T-helper 17 cell (primary cell): ENCODE measurements at places on chromosomes 13 and 19. TPM values are rescaled to one million over a fixed set of nuclear protein-coding genes. Genes with fewer than 3 reads are reported as not detected.

The TNNI3 gene
- total RNA-seq: not detected

The LGALS4 gene
- 1.7 TPM for total RNA-seq

The NTF4 gene
- total RNA-seq: not detected

The MBD3L2 gene
- not detected for total RNA-seq

The DLL3 gene
- total RNA-seq: not detected

The SLITRK6 gene
- total RNA-seq: not detected

The SELENOV gene
- total RNA-seq: not detected

DNA sequence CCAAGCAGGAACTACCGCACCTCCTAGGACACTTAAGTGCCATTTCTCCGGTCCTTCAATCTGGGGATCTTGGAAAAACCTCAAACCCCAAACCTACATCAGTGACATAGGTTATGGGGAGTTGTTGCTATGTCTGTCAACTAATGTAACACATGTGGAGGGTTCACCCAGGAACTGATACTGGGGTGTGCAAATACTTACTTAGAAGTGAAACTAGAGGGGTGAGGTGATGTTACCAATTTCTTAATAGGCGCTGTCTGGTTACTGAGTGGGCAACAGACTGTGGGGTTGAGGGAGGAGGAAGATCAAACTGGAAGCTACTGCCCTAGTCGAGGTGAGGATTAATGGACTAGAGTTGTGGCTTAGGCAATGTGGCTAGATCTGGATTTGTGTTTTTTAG, 1.9 kb downstream of the ZNF586 start:
- no peak for DNase-seq

- no peak for DNase-seq
Observed at GRCh38 chr19:29800100-29800825, 11.5 kb upstream of the CCNE1 start.

DNA sequence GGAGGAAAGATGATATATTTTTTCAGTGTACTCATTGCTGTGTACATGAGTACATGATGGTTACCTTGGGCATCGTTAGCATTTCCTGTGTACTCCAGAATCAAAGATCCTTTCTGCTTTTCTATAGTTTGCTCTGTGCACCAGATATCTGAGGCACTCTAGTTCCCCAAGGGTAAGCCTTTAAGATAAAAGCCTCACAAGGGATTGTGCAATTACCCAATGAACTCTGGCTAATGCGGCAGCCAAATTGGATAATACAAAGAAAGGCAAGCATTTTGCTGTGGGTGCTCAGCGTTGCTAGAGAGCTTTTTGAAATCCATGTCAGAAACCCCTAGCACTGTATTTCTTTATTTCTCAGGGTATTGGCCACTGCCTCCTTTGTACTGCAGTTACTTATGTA, 2.9 kb downstream of the CYSLTR2 start:
- DNase-seq: no peak

DNA sequence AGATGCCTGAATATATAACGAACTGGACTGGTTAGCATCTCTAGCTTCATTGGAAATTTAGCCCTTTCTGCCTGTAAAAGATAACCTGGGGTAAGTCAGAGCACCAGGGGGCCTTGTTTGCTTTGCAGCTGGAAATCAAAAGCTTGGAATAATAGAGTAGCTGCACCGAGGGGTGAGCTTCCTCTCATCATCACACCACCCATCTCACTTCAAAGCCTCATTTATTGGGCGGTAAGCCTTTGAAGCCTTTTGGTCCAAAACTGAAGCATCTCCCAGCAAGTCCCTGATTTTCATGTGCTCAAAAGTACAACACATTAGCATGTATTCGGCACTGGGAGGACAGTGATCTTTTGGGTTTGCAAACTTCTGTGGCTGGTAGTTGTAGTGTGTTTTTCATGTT, 405.1 kb downstream of the FOXO1 start:
- no peak for DNase-seq

DNA sequence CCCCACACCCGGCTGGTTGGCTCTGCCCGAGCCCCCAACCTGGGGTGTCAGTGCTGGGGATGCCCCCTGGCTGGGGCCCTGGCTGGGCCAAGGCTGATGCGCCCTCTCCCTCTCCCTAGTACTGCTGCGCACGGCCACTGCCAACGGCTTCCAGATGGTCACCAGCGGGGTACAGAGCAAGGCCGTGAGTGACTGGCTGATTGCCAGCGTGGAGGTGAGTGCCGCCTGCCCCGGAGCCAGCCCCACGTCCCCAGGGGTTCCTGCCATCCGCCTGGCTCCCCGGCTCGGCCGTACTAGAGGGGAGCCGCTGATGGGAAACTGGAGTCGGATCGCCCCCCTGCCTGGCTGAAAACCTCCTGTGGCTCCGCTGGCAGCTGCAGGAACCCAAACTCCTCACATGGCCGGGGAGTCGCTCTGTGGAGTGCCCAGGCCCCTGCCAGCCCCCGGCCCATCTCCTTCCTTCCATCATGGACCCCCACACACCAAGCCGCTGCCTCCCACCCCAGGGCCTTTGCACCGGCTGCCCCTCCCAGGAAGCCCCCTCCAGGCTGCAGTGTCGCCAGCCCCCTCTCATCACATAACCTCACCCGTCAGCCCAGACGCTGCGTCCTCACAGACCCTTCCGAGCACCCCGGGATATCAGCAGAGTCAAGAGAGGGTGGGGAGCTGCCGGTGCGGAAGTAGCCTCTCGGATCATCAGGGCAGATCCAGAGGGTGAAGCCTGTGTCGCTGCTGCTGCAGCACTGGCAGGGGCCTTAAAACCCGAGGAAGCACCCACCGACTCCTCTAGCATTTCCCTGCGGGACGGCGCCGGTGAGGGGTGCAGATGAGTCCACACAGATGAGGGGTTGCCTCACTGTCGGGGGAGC, 10.6 kb downstream of the NCLN start:
- no peak for DNase-seq

GRCh38 chr13:42361701-42362100, 89.7 kb downstream of the AKAP11 start:
- no peak for DNase-seq

DNA sequence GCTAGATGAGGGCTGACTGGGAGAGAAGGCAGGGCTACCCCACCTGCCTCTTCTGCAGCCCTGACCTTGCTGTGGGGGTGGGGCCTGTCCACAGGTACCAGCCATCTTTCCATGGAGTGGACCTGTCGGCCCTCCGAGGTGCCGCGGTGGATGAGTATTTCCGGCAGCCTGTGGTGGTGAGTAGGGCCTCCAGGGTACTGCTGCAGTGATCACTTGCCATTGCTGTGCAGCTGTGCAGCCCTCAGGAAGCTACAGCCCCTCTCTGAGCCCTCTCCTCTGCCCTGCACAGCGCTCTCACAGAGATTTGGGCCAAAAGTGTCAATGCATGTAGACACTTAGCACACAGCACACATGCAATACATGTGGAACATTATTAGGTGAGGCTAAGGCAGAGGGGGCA, 11.8 kb downstream of the YIPF2 start:
- no peak for DNase-seq

GRCh38 chr19:50728084-50728737, 5.0 kb downstream of the CLEC11A start:
- no peak for DNase-seq

DNA sequence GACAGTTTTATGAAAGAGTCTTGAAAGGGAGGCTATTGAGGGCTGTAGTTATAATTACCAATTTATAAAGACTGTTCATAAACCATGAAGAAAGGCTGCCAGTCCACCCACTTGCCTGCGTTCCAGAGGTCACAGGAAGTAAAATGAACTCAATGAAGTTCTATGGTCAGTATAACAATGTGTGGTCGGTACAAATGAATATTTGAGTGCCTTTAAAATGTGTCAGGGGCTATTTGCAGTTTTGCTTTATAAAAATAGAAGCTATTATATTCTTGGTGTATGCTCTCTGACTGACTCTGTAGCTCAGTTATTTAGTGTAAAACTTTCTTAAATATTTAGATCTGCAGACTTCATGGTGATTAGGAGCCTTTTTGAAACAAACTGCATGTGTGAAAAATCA, 47.0 kb downstream of the ESD start:
- no peak for DNase-seq

DNA sequence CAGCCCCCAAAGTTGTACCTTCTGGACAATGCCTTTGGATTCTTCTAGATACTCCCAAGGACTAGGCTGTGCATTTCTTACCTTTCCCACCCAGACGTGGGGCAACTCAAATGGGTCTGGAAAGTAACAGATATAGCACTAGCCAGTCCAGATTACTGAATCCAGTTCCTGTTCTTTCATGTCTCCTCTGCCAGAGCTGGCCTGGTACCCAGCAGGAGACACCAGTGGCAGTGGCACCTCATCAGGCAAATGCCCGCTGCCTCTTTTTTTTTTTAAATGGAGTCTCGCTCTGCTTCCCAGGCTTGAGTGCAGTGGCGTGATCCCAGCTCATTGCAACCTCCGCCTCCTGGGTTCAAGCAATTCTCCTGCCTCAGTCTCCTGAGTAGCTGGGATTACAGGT, 43.2 kb downstream of the N4BP2L2 start:
- DNase-seq: no peak

DNA sequence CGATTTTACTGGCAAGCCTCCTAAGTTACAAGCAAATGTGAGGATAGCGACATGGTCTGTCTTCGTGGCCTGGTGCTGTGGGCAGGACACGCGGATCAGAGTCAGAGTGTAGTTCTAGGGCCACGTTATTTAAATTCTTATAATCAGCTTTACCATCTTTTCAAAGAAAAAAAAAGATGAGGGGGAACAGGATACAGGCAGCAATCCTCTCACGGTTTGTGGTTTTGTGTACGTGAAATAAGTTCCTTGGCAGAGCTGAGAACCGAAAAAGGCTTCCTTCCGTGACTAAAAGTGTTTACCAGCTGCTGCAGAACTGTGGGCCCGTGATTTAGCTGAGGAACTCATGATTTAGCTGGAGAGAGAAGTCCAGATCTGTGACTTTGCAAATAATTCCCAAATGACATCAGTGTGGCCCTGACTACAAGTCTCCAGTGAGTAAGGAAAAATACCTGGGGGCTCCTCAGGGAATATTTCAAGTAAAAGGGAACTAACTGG, 27.2 kb downstream of the RCBTB2 start:
- DNase-seq: no peak

- no peak for DNase-seq
Observed at GRCh38 chr19:24069905-24070657, 16.9 kb upstream of the ZNF254 start.

DNA sequence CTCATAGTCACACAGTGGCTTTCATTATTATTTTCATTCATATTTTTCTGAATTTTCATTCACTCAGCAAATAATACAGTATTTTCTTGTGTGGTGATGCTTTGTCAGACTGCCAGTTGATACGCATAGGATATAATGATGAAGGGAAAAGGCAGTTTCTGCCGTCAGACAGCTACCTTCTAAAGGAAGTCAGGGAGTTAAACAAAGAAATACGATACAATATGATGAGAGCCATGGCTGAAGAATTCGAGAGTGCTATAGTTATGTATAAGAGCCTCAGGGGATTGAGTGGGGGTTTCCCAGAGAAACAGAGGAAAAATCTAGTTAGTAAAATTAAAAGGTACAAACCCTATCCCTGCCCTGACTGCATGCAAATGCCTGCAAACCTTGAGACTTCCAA, 479.1 kb downstream of the OLFM4 start:
- no peak for DNase-seq

GRCh38 chr13:98273824-98274742, 97.0 kb upstream of the RNF113B start:
- DNase-seq: no peak

GRCh38 chr19:34273121-34273520, 18.8 kb downstream of the GARRE1 start:
- no peak for DNase-seq

GRCh38 chr13:20035130-20035529, 76.6 kb downstream of the ZMYM2 start:
- no peak for DNase-seq

- no peak for DNase-seq
Observed at GRCh38 chr19:49431330-49431749, 6.2 kb downstream of the GFY start.

DNA sequence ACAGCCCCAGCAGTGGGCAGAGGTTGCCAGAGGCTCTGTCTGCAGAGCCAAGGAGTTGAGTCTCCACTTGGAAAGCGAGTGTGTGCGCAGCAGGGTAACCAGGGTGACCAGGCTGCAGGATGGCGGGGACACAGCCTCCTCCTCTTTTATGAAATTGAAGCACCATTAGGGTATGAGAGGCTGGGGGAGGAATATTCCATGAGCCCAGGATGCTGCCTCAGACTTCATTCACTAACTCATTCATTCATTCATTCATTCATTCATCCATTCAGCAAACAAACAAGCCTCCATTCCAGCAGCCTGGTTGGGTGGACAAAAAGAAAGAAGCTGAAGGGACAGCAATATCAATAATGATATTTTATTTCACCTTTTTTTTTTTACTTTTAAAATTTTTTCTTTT, 6.6 kb upstream of the LMTK3 start:
- DNase-seq: no peak

DNA sequence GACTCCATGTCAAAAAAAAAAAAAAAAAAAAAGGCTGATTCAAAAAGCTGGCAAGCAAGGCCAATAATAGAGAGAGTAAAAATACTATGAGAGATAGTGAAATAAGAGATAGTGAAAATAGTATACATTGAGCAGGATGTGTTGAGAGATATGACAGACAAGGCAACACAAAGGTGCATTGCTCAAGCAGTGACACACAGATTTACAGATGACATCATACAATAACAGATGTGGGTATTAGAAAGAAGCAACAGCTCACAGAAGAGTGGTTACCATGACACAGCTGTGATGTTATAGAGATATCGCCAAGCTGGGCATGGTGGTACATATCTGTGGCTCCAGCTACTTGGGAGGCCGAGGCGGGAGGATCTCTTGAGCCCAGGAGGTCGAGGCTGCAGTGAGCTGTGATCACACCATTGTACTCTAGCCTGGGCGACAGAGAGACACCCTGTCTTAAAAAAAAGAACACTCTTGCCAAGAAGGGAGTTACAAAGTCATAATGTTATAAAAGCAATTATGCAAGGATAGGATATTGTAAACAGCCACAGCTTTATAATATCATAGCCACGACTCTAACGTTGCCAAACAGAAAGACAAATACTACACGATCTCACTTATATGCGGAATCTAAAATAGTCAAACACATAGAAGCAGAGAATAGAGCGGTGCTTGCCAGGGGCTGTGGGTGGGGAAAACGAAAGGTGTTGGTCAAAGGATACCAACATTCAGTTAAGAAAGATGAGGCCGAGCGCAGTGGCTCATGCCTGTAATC, 10.3 kb downstream of the TNFSF9 start:
- DNase-seq: no peak

- no peak for DNase-seq
Observed at GRCh38 chr19:6358003-6358402, 3.3 kb upstream of the CLPP start.

DNA sequence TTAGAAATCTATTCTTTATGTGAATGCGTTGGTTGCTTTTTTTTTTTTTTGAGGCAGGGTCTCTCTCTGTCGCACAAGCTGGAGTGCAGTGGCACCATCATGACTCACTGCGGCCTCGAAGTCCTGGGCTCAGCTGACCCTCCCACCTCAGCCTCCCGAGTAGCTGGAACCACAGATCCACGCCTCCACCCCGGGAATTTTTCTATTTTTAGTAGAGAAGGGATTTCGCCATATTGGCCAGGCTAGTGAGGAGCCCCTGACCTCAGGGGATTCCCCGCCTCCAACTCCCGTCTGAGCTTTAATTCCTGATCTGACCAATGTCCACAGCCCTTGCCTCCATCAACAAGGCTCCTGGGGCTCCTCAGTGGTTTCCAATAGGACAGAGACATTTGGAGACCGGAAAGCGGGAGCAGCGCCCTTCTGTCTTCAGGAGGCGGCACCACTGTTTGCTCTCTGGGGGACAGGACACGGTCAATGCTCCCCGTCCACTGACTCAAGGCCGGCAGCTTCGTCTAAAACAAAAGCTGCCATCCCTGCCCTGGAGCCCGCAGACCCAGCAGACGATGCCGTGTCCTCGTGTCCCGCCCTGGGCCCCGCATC, 503 bp downstream of the TUBA3C start:
- DNase-seq: no peak
